ENCODE measurements at places on chromosomes 1 and 21. TPM values are rescaled to one million over a fixed set of nuclear protein-coding genes. Genes with fewer than 3 reads are reported as not detected.

S100A8 gene
- total RNA-seq, result not detected

C1orf94 gene
- not detected for total RNA-seq

FMN2 gene
- total RNA-seq, result not detected

GRCh38 chr1:33738976-33739375, 124.9 kb upstream of the HMGB4 start:
- DNase-seq, result no peak

DNA sequence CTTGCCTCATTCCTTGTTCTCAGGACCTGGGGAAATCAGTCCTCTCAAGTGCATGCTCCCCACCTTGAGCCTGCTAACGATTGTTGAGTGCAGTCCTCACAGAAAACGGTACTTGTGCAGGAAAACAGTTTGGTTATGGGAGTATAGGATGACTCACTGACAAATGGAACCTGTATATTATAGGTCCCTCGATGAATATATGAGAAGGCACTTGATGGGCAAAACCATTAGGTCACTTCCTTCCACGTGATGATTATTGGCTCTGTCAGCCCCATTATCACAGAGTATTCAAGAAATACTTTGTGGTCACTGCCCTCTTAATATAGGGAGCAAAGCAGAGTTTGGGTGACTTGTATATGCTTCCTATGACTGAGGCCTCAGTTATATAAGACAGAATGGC, 6.2 kb downstream of the CCDC17 start:
- no peak for DNase-seq

- peak; percentile 27 for DNase-seq
Observed at GRCh38 chr1:42680921-42681683, 1.1 kb upstream of the YBX1 start.

DNA sequence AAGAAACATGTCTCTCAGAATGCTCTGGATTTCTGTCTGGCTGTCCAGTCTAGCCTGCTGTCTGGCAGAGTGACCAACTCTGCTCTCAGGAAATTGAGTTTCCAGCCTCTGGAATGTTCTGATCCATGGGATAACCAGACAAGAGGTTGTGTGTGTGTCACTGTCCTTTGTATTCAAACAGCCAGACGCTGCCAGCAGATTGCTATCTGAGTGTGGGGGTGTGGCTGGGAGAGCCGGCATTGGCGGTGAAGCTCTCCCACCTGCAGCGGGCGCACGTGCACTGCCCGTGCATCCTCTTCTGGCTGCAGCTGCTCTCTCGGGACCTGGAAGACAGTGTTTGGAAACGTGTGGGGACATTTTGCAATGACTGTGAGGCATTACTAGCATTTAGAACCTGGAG, 26.1 kb downstream of the PKP1 start:
- DNase-seq, result peak; percentile 42

DNA sequence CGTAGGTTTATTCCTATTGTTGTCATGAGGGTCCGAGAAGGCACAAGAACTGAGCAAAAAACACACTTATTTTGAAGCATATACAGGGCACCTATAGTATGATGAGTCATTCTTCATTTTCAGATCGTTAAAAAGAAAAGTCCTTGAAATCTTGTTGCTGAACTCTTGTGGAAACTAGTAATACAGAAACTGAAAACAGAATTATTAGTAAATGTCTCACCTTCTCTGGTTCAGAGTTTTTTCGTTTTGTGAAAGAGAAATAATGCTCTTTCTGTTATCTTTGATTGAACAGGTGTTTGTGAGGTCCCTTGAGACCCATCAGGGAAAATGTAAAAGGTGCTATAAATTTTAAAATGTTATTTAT, 102.0 kb upstream of the COA6 start:
- peak; percentile 22 for DNase-seq

GRCh38 chr1:43934101-43934985, 742 bp downstream of the ARTN start:
- peak; percentile 72 for DNase-seq

All from activated naive CD4-positive, alpha-beta T cell treated with anti-CD3 and anti-CD28 coated beads for 36 hours (primary cell).